GM19239 (cell line): ENCODE measurements at places on chromosomes 3 and 15.

- DNase-seq, result no peak
These were observed 20.0 kb downstream of the TPRA1 start for GRCh38 chr3:127570520-127570919.

DNA sequence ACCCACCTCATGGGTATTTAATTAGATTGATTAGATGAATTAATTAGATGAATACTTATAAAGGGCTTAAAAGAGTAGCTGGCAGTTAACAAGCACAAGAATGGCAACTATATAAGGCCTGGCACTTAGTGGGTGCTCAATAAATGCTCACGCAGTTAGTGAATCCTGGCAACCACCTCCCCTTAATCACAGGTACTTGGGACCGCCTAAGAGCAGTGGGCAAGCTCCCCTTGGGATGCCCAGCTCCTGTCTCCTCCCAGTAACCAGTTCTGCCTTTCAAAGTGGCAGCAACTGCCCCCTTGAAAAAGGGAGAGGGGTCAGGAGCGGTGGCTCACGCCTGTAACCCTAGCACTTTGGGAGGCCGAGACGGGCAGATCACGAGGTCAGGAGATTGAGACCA lies 4.6 kb downstream of the LYZL4 start:
- DNase-seq, result no peak

- DNase-seq, result no peak
These were observed 39.2 kb upstream of the DLG1 start for GRCh38 chr3:197337656-197338055.

GRCh38 chr3:11535243-11535960 lies 108.3 kb downstream of the VGLL4 start:
- no peak for DNase-seq

- DNase-seq, result no peak
These were observed 15.7 kb upstream of the TM2D3 start for GRCh38 chr15:101667881-101668280.

DNA sequence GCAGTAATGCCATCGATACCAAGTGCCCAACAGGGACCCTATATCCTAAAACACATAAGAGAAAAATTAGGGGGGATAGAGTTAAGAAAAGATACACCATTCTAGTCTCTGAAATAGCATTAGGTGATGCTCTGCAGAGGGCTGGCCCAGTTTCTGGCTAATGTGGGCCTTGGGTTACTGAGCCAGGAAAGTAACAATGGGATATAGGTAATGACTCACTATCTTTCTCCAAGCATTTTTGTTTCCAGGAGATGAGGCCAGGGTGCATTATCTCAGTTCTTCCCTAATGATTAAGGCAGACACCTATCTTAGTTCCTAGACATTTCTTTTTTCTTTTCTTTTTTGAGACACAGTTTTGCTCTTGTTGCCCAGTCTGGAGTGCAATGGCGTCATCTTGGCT lies 50.0 kb downstream of the PRKAR2A start:
- no peak for DNase-seq

- DNase-seq, result no peak
These were observed 101.6 kb downstream of the PPM1L start for GRCh38 chr3:160857476-160858119.

DNA sequence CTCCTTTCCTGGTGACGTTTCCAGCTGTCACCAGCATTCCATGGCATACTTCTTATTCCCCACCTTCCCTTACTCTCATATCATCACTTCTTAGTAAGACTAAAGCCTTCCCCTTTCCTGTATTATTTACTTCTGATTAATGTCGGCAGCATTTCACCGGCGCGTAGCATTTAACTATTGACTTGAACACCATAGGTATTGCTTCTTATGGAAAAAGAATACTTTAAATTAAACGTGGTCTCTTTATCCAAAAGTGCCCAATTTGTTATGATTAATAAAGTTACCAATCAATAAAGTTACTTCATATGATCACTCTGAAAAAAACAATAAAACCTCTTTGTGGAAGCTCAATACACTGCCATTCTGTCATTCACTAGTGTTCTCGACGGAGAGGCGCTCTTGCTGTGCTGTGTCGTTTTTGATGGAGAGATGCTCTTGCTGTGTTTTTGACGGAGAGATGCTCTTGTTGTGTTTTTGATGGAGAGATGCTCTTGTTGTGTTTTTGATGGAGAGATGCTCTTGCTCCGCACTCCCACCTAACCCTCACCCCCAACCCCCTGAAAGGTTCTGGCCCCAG lies 165.0 kb downstream of the XXYLT1 start:
- no peak for DNase-seq

GRCh38 chr3:55770077-55770476 lies 283.0 kb upstream of the WNT5A start:
- DNase-seq, result no peak

DNA sequence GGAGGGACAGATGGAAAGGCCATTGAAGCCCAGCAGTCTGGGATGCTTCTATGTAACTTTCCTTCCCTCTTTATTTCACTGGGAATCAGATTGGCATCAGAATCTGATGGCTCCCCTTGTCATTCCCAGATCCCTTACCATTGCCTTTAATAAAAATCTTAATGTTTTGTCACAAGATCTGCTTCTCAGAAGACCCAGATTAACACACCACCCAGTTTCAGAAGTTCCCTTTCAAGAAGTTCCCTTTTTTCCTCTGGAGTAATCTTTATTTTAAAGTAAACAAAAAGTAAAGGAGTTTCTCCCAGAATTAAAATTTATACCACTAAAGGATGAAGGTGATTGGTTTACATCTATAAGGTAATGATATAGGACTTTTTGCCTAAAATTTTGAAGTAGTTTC lies 76.4 kb downstream of the UBR1 start:
- DNase-seq, result no peak

- no peak for DNase-seq
These were observed 293.2 kb downstream of the FGF12 start for GRCh38 chr3:192434186-192434585.

GRCh38 chr15:77493324-77493907 lies 72.7 kb downstream of the HMG20A start:
- no peak for DNase-seq

DNA sequence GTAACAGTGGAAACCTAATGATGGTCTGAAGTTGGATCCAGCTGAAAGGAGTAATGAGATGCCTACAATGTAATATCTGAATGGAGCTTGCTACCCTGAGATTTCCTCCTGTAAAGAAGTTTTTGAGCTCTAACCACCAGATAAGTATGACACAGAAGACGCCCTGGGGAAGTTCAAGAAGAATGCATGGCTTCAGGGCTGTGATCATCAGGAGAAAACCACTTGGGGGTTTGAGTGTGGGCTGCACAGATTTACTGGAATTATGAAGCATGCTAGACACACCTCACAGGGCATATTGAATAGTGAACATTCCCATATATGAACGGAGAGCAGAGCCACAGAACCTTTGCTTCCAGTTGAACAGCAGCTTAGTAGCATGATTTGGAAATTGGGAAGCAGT lies 10.6 kb upstream of the CCDC80 start:
- no peak for DNase-seq

- no peak for DNase-seq
These were observed 73.1 kb upstream of the FBN1 start for GRCh38 chr15:48718646-48719045.

- no peak for DNase-seq
These were observed 401.9 kb upstream of the IL12A start for GRCh38 chr3:159586571-159587202.

GRCh38 chr3:48662753-48663488 lies at the start of gene CELSR3:
CELSR3 (minus strand) TSS chr3:48662886; CDS start chr3:48662634, 252 bp downstream.
- DNase-seq, result peak; percentile 54

DNA sequence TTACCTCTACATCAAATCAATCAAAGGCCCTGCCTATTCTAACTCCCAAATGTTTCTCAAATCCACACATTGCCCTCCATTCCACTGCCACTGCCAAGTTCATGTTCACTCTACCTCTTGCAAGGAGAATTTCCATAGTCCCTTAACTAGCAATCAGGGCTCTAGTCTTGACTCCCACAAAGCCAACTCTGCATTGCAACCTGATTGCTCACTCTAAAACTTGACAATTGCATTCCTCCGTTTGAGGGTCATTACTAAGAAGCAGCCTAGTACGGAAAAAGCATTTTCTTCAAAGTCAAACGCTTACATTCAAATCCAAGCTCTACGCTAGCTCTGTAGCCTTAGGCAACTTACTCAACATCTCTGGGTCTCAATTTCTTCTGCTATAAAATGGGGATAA lies 1.2 kb downstream of the CPA3 start:
- no peak for DNase-seq

- DNase-seq, result no peak
These were observed 41.9 kb downstream of the EMC4 start for GRCh38 chr15:34266751-34267150.

GRCh38 chr3:67739851-67740250 lies 85.4 kb upstream of the SUCLG2 start:
- DNase-seq, result no peak

DNA sequence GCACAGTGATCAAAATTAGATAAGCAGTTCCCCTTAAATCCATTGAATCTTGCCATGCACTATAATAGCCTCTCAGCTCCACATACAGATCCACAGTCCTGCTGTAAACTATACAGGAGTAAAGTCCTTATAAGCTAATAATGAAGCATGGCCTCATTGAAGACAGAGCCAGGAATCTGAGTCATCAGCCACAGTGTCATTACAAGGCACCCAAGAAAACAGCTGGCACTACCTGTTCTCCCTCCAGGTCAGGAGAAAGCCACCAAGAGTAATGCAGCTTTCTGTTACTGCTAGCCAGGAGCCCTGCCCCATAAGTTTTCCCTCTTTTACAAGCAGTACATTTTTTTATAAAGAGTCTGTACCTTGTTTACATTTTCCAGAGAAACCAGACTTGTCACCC lies 27.3 kb downstream of the WDR49 start:
- DNase-seq, result no peak

DNA sequence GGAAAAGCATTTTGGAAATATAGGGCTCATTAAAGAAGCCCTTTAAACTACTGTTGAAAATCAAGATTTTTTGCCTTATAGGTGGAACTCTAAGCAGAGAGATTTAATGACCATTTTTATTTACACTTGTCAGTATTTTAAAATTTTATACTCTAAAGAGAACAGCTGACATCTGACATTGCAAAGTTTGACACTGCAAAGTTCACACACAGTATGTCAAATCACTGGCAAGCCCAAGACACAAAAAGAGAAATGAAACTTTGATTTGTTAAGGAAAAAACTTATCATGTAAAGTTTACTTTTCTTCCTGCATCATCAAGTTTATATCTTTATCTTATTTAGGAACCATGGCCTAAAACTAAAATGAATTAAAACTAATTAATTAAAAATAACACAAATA lies 40.2 kb downstream of the DPH6 start:
- DNase-seq, result no peak

- no peak for DNase-seq
These were observed 1063.0 kb upstream of the GBE1 start for GRCh38 chr3:82824491-82824890.

GRCh38 chr15:65431731-65432130 lies 9.0 kb upstream of the IGDCC4 start:
- DNase-seq, result no peak

DNA sequence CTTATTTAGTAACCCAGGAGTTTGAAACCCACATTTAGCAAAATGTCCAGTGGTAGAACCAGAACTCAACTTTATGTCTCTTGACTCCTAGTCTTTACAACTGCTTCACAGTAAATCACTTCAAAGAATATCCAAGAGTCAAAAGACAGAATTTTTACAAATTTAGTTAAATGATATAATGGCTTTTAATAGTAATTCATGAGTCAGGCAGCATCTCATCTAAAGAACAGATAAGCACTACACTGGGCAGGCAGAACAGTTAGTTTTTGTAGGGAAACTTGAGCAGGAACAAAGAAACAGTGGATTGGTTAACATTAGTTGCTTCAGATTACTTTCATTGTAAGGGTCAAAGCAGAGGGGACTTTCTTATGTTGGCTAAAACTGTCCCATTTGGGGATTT lies 120.2 kb downstream of the NEO1 start:
- no peak for DNase-seq

- DNase-seq, result no peak
These were observed 69.7 kb downstream of the ADCY5 start for GRCh38 chr3:123379041-123379830.

- DNase-seq, result no peak
These were observed 105.4 kb upstream of the FHIT start for GRCh38 chr3:61356685-61357084.

GRCh38 chr3:64501298-64501906 lies 186.4 kb downstream of the ADAMTS9 start:
- no peak for DNase-seq

- no peak for DNase-seq
These were observed 26.9 kb upstream of the TPM1 start for GRCh38 chr15:63015618-63016017.

- DNase-seq, result no peak
These were observed 63.9 kb downstream of the IQSEC1 start for GRCh38 chr3:13009132-13009945.
